Activated naive CD8-positive, alpha-beta T cell treated with anti-CD3 and anti-CD28 coated beads, Interleukin-2, amount 10 ng/mL, durations not matched to agents 7 days and 5 days (primary cell): ENCODE measurements at places on chromosomes 3 and 15. TPM values are rescaled to one million over a fixed set of nuclear protein-coding genes. Genes with fewer than 3 reads are reported as not detected.

GRCh38 chr3:10740954-10741353 is 75.1 kb upstream of the SLC6A11 start:
- peaks cover 20% of the 10 kb centered on the region for H3K27me3 ChIP-seq
- H3K27ac ChIP-seq: no peak overlapping the region
- DNase-seq: no peak
- H3K4me1 ChIP-seq: peaks cover 3% of the 10 kb centered on the region
- H3K36me3 ChIP-seq: no peaks in the 10 kb centered on the region

DNA sequence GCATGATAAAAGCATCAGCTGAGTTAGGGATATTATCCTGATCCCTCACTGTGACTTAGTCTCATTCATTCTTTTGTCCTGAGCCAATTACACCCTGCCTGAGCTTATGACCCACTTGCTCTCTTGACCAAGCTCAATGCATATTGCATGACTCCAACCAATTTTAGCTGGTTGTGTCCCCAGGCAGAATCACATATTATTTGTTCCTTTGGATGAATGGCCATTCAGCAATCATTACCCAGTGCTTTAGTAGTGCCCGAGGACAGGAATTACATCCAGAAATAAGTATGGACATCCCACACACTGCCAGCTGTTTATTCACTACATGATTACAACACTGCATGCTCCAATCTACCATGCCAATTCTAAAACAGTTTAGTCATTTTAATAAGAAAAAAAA is 322.5 kb downstream of the ZBBX start:
- H3K36me3 ChIP-seq: no peaks in the 10 kb centered on the region
- DNase-seq: no peak
- no peak overlapping the region for H3K27ac ChIP-seq
- no peaks in the 10 kb centered on the region for H3K27me3 ChIP-seq
- no peaks in the 10 kb centered on the region for H3K4me1 ChIP-seq
- no peak overlapping the region for H3K4me3 ChIP-seq

DNA sequence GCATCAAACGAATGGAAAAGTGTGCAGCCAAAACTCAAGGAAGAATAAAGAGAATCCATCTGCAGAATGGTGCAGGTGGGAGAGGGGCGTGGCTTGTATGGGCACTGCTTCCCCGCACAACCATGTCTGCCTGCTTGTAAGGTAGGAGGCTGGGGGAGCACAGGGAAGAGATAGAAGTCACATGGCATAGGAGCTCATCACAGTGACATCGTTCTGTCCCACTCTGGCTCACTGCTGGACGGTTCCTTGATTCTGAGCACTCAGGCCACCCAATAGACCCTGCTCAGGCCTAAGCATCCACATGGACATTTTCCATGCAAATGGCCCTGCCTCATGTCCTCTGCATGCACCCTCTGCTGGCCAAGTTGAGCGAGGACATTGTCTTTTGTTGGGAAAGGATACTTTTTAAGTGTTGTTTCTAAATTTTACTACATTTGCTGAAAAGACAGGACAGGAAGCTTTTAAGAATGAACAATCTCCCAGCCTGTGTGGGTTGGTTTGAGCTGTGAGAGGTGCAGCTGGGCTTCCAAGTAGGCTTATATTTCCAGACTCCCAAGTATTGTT is 3.1 kb downstream of the MYLK start:
- DNase-seq: no peak
- peaks cover 5% of the 10 kb centered on the region for H3K4me1 ChIP-seq
- H3K27me3 ChIP-seq: peaks cover 43% of the 10 kb centered on the region
- no peak overlapping the region for H3K4me3 ChIP-seq

GRCh38 chr3:71312461-71312860 is 271.1 kb downstream of the FOXP1 start:
- H3K27me3 ChIP-seq: no peaks in the 10 kb centered on the region
- peak overlapping the region; percentile 44 for H3K4me3 ChIP-seq
- H3K4me1 ChIP-seq: peaks cover 42% of the 10 kb centered on the region
- DNase-seq: no peak
- peak overlapping the region; percentile 34 for H3K27ac ChIP-seq

DNA sequence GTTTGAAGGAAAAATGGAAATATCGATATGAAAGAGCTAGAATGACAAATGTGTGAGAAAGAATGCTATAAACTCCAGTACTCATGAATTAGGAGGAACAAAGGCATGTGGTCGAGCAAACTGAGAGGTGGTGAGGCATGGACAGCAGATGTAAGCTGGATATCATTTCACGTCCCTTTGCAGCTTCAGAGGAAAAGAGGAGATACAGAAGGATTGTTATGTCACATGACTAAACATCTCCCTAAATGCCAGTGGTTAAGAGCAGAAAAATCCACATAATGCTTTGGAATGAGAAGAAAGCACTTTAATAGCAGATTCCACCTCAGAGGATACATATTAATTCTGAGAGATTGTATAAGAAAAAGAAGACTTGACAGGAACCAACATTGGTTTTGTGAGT is 248.7 kb downstream of the ZIC4 start:
- no peak overlapping the region for H3K27ac ChIP-seq
- H3K4me3 ChIP-seq: no peak overlapping the region
- no peaks in the 10 kb centered on the region for H3K27me3 ChIP-seq
- no peaks in the 10 kb centered on the region for H3K36me3 ChIP-seq
- no peak for DNase-seq
- no peaks in the 10 kb centered on the region for H3K4me1 ChIP-seq

DNA sequence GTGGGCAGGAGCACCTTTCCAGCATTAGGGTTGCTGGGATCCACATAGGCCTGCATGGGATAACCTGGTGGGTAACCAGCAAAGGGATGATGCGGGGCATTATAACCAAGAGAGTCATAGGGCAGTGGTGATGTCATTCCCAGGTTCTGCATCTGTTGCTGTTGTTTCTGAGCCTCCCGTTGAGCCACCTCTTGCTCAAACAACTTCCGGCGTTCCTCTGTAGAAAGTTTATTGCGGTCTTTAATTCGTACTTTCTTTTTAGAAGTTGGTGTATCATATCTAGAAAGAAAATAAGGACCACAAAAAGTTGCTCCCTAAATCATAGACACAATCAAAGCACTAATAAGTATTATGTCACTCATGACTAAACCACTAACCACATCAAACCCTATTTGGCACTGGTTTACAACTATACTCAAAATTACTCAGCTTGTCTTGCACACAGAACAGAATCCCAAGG is 77.8 kb downstream of the NBEAL2 start:
- peaks cover 34% of the 10 kb centered on the region for H3K4me1 ChIP-seq
- no peak for DNase-seq
- H3K27me3 ChIP-seq: no peaks in the 10 kb centered on the region

GRCh38 chr3:77816366-77816765 is 776.5 kb downstream of the ROBO2 start:
- no peaks in the 10 kb centered on the region for H3K4me1 ChIP-seq
- H3K4me3 ChIP-seq: no peak overlapping the region
- no peak for DNase-seq
- no peaks in the 10 kb centered on the region for H3K27me3 ChIP-seq
- H3K27ac ChIP-seq: no peak overlapping the region

- H3K36me3 ChIP-seq: no peaks in the 10 kb centered on the region
- no peak overlapping the region for H3K27ac ChIP-seq
- peaks cover 83% of the 10 kb centered on the region for H3K27me3 ChIP-seq
- no peak for DNase-seq
- H3K4me3 ChIP-seq: peak overlapping the region; percentile 29
- peaks cover 35% of the 10 kb centered on the region for H3K4me1 ChIP-seq
Observed at GRCh38 chr3:169659096-169659819, 4.3 kb downstream of the MECOM start.

DNA sequence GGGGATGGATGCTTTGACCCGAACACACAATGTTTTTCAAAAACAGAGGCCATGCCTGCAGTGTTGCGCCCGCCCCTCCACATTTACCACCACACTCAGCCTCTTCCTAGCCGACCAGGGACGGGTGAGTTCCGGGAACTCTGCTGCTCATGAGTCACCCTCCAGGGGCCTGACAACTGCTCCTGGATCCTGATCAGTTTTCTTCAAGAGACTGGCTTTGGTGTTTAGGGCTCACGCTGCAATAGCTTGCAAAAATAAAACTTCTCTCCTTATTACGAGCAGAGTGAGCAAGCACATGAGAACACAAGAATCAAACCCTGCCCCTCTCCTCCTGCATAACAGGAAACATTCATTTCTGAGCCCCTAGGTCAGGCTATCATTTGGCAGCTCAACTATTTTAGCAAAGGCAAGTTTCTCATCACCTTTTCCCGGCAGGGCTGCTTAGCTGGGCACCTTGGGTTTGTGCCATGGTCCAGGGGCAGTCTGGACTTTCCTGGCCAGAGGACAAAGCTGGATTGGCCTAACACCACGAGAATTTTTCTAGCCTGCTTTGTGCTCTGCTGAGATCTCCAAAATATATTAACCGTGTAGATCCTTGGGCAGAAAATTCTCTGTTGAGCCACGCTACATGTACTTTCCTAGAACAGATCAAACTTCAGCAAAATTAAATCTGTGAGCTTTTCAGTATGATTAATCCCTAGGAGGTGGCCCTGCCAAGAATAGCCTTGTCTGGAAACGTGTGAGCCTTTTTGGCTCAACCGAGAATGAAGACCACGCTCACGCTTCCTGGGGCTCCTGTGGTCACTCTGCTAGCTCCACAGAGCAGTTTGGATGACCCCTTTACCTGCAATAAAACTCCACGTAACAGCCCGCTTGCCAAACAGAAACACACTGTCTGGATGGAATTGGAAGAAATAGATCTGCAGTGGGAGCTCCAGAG is 52.7 kb upstream of the SPATA12 start:
- no peaks in the 10 kb centered on the region for H3K36me3 ChIP-seq
- DNase-seq: no peak
- H3K27ac ChIP-seq: peak overlapping the region; percentile 69
- no peaks in the 10 kb centered on the region for H3K27me3 ChIP-seq
- peaks cover 4% of the 10 kb centered on the region for H3K4me1 ChIP-seq

DNA sequence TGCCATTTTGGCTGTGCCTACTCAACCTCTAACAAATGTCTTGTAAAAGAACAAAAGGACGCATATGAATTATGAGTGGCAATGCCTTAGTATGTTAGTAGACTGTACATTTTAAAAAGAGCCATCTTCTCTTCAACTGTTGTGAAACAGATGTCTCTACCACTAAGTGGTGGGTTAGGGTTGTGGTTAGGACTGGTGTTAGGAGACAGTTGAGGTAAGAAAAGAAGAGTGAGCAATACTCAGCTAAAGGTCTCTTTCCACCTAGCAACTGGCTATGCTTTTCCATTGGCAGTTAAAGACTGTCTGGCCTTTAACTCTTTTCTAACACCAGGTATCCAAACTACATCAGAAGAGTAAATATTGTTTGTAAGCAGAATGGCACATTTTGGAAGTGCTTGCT is 221.7 kb upstream of the TBC1D5 start:
- peaks cover 3% of the 10 kb centered on the region for H3K4me1 ChIP-seq
- no peak overlapping the region for H3K4me3 ChIP-seq
- H3K27ac ChIP-seq: no peak overlapping the region

- H3K27me3 ChIP-seq: no peaks in the 10 kb centered on the region
- DNase-seq: no peak
- H3K4me1 ChIP-seq: peaks cover 20% of the 10 kb centered on the region
- H3K27ac ChIP-seq: no peak overlapping the region
Observed at GRCh38 chr3:120093119-120093910, 932 bp downstream of the GSK3B start.

GRCh38 chr3:138578961-138579574 is 15.0 kb downstream of the CEP70 start:
- peaks cover 32% of the 10 kb centered on the region for H3K4me1 ChIP-seq
- H3K27ac ChIP-seq: peak overlapping the region; percentile 94
- H3K4me3 ChIP-seq: peak overlapping the region; percentile 78

- H3K27ac ChIP-seq: no peak overlapping the region
- H3K4me1 ChIP-seq: peaks cover 20% of the 10 kb centered on the region
- H3K27me3 ChIP-seq: peaks cover 21% of the 10 kb centered on the region
- DNase-seq: no peak
Observed at GRCh38 chr3:15345066-15345607, 12.8 kb upstream of the SH3BP5 start.

GRCh38 chr15:71462638-71463037 is 347.4 kb downstream of the THSD4 start:
- H3K4me3 ChIP-seq: no peak overlapping the region
- no peak for DNase-seq
- H3K36me3 ChIP-seq: no peaks in the 10 kb centered on the region
- H3K4me1 ChIP-seq: no peaks in the 10 kb centered on the region

PLCL2 gene
- 58.0 TPM for total RNA-seq

SV2B gene
- total RNA-seq: 0.20 TPM

SI gene
- total RNA-seq: not detected

GOLGA8J gene
- 0.80 TPM for total RNA-seq

PPP1R14D gene
- not detected for total RNA-seq

P2RY1 gene
- 0.25 TPM for total RNA-seq

MB21D2 gene
- total RNA-seq: 5.3 TPM
